Common myeloid progenitor, CD34-positive (primary cell): ENCODE measurements at places on chromosomes 11 and 22.

- no peak for DNase-seq
Measured at GRCh38 chr11:12071574-12071973, 38.8 kb upstream of the MICAL2 start.

- peak; percentile 54 for DNase-seq
Measured at GRCh38 chr22:36486619-36487384, 5.4 kb upstream of the TXN2 start.

GRCh38 chr11:1557904-1558774, 13.9 kb downstream of the DUSP8 start:
- DNase-seq, result no peak

DNA sequence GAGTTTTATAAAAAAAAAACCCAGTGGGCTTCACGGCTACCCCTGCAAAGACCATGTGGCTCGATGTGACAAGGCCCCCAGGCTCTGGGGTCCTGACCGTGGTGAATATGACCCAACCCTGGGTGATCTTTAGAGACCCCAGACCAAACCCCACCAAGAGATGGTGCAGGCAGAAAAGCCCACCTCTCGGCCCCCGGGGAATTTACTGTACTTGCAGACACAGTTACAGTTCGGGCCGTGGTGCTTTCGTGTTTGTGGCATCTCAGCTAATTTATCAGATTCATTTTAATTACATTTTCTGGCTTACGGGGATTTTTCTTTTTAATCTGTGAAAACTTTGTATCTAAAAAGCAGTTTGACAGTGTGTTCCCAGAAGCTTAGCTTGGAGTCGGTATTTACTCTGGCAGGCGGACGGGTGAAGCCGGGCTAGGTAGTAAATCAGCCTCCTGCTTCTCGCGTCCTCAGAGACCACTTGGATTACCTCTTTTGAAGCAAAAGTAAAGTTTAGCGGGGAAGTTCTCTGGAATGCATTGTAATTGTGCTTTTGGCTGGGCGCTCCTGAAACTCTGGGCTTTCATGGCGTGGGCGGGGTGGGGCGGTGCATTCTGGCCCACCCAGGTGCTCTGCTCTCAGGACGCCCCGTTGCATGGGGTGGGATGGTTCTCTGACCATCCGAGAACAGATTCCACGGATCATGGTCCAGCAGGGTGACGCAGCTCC, 25.3 kb downstream of the ANO1 start:
- DNase-seq, result no peak

DNA sequence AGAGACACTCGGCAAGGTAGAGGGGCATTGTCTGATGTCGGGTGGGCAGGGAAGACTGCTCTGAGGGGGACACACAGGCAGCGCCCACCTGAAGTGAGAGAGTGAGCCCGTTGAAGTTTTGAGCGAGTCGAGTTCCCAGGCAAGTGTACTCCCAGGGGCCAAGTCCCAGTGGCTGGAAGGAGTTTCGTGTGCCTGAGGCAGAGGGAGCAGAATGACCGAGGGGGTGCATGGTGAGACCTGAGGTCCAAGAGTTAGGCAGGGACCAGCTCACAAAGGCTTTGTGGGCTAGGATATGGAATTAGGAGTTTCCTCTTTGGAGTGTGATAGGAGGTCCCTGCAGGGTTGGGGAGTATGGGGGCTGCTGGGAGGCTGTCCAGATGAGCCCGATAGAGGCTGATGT, 6.2 kb downstream of the SCN2B start:
- no peak for DNase-seq

DNA sequence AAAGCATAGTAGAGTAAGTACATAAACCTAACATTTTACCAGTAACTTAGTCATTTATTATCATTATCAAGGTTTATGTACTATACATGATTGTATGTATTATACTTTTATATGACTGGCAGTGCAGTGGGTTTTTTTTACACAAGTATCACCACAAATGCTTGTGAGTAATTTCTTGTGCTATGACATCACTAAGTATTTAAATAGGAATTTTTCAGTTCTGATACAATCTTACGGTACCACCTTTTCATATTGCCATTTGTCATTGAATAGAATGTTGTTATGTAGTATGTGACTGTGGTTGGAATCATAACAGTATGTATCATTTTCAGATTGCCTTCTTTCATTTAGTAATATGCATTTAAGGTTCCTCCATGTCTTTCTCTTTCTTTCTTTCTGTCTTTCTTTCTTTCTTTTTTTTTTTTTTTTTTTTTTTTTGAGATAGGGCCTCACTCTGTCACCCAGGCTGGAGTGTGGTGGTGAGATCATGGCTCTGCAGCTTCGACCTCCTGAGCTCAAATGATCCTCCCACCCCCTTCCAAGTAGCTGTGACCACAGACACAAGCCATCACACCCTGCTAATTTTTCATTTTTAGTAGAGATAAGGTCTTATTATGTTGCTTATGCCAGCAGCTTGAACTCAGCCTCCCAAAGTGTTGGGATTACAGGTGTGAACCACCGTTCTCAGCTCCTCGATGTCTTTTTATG, 18.6 kb downstream of the ATM start:
- DNase-seq, result no peak
